ENCODE measurements at places on chromosomes 1 and 21.

DNA sequence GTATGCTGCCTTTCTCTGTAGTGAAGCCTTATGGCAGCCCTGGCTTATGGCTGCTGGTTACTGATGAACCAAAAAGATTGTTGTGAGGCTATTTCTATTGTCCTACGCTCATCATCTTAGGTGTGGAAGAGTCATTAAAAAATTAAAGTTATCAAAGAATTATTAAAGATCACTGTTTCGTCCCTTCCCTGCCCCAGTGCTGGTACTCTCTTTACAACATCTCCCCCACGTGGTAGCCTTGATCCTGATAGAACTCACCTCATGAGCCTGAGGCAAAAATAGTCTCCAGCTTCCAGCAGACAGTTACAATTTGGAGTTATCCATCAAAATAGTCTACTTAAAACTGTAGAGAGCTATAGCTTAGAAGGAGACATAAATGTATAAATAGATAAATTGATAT lies 201.5 kb downstream of the S1PR1 start:
- peak; percentile 6 for DNase-seq

- DNase-seq = no peak
These were observed 8.3 kb downstream of the SLAMF1 start for GRCh38 chr1:160638540-160638857.

GRCh38 chr1:30106125-30106524 lies 617.3 kb downstream of the MATN1 start:
- peak; percentile 39 for DNase-seq

DNA sequence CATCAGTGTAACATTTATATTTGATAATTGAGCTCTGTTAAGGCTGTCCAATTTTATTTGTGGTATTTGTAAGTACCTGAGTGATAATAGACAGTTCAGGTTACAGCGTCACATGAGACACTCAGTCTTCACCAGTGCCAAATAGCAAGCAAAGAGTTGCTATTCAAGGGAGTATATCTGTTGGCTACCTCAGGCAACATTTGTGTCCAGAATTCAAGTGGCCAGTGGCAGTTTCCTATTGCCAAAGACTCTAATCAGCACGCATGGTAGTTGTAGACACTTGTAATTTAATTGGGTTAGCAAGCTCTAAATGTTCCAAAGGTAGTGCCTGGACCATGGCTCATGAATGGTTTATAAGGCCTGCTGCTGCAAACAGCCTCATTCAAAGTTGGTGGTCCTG lies 1524.3 kb upstream of the B3GALT2 start:
- DNase-seq = no peak

DNA sequence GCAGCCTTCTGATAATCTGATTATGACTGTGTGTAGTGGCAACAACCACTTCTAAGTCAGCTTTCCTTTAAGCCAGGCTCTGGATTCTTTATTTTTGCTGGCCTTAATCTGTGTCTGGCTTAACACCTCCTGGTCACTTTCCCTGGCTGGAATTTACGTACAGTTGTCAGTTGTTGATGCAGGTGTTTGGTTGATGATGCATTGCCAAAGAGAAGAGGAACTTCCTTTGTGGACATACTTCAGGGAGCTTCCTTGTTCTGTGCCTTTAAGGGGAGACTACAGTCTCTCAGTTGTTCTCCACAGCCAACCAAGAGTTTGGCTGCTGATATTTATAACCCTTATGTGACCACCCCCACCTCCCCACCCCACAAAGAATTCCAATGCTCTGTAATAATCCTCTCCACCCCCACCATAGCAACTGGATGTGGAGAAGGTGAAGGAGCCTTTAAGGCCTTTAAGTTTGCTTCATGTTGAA lies 96.0 kb upstream of the BMP8A start:
- DNase-seq = peak; percentile 84

- DNase-seq = no peak
These were observed 27.8 kb downstream of the SMIM12 start for GRCh38 chr1:34831721-34832246.

DNA sequence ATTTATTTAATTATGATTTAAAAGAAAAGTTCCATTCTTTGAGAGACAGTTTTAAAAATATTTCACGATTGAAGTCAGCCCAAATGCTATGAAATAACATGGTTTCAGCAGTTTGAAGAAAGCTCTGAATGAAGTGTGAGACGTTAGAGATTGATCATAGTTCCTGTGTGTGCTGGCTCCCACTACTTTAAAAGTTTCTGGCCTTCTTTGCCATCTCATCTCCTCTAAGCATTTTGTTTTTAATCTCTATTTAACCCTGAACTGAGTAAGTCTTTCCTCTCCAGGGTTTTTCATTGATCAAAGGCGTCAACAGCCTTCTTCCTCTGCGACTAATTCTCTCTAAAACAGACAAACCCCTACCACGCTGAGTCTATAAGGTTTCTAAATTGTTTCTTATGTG lies 225.3 kb upstream of the B3GALT2 start:
- no peak for DNase-seq

GRCh38 chr1:208136459-208137182 lies 107.6 kb downstream of the PLXNA2 start:
- no peak for DNase-seq

DNA sequence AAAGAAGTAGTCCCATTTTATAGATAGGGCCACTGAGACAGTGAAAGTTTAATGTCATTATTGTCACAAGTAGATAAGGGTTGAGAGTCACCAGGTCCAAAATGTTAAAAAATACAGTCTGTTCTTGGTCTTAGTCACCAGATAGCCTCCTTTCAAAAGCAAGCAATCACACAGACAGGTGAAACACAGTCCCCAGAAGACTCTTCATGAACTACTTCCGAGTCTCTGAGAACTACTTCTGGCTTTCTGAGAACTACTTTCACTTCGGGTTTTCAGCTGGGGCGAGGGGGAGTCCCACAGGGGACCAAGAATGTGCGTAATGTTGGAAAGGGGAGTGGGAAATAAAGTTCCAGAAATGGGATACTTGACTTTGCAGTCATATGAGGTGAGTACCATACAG lies 143.2 kb downstream of the HHIPL2 start:
- no peak for DNase-seq

DNA sequence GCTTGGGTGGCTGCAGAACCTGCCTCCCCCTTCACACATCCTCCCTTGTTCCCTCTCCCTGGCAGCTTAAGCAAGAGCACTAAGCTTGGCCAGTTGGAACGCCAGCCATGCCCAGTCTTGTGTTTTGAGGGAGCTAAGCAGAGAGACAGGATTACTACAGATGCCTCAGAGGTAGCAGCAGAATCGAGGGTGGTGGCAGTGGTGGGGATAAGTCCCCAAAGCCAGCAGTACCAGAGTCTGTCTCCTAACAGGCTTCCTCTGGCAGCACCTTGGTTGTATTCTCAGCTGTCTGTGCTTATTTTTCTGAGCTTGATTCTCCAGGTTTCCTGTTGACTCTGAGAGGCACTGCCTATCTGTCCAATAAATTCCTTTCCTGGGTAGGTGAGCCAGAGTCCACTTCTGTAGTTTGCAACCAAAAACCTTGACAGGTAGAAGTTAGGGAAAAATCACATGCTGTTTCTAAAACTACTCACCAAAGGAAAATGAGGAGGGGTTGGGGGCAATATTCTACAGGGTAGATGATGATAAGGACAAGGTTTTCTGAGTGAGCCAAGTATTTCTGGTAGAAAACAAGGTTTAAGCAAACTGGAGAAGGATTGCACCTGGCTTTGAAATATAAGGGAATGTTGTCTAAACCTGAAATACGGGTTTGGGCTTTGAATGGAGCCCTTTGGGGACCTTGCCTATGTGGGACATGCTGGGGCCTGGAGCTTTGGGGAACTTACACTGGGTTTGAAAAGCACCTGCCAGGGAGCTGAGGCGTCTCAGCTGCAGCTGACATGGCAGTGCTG lies 100.8 kb downstream of the PBX1 start:
- no peak for DNase-seq

DNA sequence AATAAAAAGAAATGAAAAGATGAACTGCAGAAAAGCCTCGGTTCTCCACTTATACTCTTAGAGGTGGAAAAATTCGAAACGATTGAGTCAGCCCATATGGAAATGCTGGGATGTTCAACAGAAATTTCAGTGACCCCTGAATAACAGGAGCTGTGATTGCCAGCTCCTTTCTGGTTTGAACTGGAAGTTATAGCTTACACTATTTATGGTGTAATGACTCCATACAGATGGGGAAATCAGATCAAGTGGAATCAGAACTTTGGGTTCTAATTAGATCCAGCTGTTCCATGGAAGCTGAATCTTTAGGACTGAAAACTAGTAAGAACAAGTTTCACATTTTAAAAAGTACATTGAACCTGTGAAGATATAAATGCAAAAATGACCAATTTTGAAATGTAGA lies 569.3 kb upstream of the ZRANB2 start:
- DNase-seq = no peak

DNA sequence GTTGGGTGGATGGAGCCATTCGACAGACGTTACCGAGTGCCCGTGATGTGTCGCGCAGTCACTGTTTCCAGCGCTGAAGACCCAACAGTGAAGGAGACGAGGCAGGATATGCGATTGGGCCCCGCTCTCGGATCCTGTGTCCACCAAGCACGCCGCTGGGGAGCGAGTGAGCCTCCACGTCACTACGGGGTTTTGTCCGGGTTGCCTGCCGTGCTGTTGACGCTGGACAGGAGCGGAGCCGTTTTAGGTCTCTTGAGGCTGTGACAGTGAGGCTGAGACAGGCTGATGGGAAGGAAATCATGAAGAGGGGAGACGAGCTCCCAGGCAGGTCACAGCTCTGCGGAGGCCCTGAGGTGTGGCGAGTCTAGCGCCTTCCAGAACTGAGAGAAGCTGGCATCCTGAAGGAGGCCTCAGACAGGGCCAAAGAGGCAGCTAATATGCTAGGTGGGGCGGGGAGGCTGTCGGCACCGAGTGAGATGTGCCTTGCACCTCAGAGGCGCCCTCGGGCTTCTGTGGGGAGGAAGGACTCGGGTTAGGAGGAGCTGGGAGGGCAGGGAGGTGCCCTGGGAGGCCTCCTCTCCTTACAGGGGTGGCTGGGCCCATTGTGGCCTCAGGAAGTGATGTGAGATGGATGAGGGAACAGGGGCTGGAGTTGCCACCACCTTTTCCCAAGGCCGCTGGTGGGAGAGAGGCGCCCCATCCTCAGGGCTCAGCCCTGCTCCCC lies 196.0 kb upstream of the TMEM51 start:
- DNase-seq = no peak

DNA sequence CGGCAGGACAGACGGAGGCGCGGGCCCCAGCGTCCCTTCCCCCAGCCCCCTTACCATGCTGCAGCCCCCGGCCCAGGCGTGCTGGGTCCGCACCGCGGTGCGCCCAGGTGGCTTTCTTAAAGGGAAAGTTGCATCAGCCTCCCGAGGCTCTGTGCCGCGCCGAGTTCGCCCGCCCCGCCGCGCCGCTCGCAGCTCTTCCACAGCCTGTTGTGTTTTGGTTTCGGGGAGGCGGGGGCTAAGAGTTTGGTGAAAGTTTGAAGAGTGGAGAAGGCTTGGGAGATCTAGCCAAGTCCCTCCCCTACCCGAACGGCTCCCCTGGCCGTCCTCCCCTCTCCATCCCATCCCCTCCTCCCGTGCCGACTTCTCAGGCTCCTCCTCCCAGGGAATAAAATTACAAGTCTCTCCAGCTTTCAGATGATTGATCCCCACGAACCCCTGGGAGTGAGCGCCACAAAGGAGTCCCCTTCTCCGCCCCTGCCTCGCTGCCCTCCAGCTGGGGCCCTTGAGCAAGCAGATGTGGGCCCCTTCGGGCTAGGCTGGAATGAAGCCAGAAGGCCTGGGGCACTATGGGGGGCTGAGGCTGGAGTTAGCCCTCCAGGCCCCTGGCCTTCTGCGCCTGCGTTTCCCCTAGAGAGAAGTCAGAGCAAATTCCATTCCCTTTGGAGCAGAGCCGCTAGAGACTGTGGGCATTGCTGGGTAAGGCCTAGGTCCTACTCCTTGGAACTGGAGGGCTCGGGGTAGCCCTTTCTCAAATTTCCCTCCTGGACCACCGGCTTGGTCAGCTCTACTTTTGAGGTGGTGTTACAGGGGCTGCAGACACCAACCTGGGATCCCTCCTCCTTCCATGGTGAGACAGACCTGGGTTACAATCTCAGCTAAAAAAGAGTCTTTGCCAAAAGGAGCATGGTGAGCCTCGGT lies at the start of gene SLC6A9:
TSS of gene SLC6A9 (minus strand) at position 211 of the 918 bp plus-strand sequence. CDS start 7,185 bp downstream, outside the sequence.
- DNase-seq = peak; percentile 68

GRCh38 chr21:44533891-44534627 lies 5.9 kb downstream of the KRTAP10-1 start:
- DNase-seq = no peak

- DNase-seq = peak; percentile 69
These were observed 40.2 kb downstream of the IL12RB2 start for GRCh38 chr1:67347688-67348472.

DNA sequence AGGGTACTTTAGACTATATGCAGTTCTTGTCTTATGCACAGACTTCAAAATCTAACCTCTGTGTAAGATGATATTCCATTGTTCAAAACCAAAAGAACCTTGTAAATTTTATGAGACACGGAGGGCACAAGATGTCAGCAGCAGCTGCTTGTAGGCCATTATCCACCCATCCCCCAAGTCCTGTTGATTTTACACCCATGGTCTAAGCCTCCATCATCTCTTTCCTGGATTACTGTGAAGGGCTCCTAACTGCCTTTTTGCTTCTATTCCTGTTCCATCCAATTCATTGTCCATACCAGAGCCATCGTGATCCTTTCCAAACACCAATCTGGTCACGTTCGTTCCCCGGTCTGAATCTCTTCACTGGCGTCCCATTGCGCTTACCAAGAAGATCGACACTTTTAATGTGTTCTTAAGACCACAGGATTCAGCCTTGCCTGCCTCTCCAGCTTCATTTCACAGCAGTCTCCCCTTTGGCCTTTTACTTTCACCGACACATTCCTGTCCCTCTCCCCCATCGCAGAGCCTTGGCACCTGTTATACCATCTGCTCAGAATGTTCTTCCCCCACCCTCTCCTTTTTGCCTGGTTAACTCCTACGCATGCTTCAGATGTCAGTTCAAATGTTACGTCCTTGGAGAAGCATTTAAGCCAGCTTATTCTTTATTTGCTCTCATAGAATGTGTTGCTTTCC lies 107.3 kb upstream of the POU3F1 start:
- no peak for DNase-seq

DNA sequence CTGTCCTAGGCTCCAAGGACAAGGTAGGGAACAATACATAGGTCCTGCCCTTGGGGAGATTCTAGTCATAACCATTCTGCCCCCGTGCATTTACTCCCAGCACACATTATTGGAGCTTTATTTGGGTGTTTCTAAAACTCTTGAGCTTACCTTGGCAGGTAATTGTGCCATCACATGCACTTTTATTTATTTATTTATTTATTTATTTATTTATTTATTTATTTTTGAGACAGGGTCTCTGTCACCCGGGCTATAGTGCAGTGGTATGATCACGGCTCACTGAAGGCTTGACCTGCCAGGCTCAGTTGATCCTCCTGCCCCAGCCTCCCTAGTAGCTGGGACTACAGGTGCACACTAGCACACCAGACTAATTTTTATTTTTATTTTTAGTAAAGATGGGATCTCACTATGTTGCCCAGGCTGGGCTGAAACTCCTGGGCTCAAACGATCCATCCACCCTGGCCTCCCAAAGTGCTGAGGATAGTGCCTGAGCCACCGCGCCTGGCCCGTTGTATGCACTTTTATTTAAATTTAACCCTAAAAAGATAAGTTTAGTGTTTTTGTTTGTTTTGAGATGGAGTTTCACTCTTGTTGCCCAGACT lies 9.2 kb downstream of the AGMAT start:
- DNase-seq = no peak
